ENCODE measurements at places on chromosomes 7 and 10.

DNA sequence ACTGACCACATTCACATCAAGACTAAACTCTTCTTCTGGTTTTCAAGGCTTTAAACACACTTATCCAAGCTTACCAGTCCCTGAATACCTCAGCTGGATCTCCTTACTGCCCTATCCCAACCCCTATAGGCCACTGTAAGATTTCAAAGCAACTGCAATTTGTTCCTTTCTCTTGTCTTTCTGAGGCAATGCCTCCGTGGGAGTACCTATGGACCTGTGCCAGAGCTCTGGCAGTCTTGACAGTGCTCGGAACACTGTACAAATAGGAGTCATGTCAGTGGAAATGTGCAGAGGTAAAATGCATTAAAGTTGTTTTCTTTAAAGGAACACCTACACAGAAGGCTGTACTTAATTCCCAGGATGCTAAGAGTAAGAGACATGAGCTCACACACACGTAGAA is 124.7 kb downstream of the CNOT4 start:
- DNase-seq, result no peak

DNA sequence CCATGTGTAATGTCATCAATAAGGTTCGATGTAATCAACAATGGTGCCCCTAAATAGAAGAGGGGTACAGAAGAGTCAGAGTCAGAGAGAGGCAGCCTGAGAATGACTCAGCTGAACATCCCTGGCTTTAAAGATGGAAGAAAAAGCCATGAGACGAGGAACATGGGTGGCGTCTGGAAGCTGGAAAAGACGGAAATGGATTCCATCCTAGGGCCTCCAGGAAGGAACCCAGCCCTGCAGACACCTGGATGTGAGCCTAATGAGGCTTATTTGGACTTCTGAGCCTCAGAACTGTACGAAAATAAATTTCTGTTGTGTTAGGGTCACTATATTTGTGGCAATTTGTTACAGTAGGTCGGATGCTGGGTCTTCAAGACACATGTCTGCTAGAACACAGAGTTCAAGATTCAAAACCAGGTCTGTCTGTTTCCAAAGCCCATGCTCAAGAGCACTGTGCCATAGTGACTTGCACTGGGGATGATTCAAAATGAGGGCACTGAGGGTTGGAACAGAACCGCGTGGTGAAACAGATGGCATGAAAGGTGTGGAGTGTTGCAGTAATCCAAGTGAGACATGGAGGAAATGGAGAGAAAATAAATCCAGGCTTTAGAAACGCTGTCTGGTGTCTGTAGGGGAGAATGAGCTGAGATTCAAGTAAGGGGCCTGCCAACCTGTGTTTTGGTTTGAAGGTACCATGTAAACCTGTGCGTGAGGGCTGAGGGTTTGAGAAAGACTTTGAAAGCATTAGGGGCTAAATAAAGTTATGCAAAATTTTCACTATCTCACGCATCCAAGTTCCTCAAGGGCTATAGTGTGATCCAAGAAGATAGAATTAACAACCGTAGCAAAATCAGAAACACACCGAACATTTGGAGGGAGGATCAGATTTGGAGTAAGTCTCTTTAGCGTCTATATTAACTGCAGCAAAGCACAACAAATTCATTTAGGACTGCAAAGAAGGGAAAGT is 849.1 kb upstream of the AUTS2 start:
- peak; percentile 61 for DNase-seq

DNA sequence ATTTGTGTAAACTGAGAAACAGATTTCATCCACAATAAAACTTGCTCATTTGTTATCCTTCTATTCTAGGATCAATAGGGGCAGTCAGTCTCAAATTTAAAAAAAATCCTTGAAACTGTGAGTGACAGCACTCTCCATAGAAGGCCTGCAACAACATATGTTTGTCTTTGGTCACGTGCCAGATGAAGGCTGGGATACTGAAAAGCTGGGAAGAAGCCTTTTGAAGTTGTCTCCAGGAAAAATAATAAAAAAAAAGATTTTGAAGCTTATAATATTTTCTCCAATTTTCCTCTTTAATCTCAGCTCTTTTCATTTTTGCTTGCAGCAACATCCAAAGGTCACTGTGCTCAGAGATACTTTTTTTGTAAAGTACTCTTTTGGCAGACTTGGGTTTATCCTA is 128.6 kb upstream of the SLC26A5 start:
- no peak for DNase-seq

- DNase-seq, result no peak
Observed at GRCh38 chr7:12257582-12257981, 46.5 kb downstream of the TMEM106B start.

DNA sequence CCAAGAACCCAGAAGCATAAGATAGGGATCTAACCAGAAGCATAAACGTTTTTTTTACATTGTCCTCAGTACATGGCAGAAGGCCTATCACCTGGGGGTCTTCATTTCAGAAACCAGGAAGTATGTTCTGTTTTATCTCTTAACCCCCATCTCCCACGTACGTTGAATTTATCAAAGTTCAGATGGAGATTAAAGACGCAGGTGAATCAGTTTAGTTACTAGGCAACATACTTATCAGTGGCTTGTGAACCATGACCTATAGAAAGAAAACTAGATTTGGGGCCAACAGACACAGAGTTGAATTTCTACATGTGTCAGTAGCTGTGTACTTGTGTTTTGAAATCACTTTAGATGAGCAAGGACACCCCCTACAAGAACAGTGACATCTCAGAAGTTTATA is 122.7 kb downstream of the GPR158 start:
- DNase-seq, result no peak

- no peak for DNase-seq
Observed at GRCh38 chr10:102674566-102674965, 30.3 kb downstream of the TRIM8 start.

DNA sequence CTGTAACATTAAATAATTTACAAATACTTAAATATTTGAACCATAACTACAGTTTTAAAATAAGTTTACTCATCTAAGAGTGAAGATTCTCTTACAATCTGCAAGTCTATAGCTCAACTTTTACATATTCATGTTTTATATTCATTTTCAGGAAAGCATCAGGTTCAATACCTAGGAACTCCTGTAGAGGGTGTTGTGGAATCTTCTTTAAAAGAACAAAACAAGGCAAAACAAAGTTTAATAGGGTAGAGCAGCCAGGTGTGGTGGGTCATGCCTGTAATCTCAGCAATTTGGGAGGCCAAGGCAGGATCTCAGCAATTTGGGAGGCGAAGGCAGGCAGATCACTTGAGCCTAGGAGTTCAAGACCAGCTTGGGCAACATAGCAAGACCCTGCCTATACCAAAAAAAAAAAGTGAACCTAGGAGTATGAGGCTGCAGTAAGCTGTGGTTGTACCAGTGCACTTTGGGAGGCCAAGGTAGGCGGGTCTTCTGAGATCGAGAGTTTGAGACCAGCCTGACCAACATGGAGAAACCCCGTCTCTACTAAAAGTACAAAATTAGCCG is 45.1 kb downstream of the ST8SIA6 start:
- DNase-seq, result no peak

DNA sequence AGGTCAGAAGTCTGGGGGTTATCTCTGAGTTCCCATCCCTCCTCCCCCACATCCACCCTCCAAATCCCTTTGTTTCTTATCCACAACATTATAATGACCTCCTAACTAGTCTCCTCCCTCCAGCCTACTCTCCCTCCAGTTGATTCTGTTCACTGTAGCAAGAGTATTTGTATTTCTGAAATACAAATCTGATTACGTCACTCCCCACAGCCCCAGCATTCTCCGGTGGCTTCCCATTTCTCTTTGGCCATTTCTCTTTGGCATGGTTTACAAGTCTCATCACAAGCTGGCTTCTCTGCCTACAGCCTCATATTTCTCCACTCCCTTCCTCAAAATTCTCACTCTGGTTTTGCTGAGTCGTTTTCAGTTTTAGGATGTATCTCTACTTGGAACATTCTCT is 24.6 kb upstream of the MRPS33 start:
- no peak for DNase-seq

DNA sequence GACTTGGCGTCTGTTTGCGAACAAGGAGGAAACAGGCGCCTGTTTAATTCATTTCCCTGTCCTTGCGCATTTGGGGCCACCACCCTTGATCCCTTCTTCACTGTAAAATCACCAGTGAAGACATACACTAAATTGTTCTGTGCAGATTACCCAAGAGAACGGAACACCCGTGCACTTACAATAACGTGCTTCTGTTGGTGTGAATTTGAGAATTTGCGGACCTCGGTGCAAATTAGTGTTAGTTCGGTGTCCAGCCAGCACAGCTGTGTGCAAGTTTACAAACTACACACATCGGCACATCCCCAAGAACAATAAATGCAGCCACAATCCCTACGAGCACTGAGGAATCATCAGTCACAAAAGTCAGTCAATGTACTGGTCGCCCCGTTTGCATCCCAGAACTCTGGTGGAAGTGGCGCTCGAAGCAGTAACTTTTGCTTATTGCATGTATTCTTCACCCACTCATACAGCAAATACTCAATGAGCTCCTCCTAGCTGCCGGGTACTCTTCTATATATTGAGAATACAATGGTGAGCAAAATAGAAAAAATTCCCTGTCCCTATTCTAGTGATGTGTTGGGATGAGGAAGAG is 786 bp upstream of the CNOT4 start:
- no peak for DNase-seq

DNA sequence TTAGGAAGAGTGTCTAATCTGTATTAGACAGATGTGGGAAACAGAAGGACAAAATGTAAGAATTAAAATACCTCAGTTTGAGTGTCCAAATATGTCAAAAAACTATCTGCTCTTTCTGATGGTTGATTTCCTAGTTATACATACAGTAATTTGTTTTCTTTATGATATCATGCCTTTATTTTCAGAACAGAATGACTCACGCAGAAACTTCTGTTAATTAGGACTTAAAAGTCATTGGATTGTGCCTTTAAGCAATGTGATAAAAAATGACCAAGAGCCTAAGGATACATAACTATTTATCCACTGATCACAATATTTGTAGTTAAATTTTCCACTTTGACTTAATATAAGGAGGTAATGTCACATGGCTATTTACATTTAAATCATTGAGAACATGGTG is 206.7 kb upstream of the PTPRZ1 start:
- DNase-seq, result no peak

DNA sequence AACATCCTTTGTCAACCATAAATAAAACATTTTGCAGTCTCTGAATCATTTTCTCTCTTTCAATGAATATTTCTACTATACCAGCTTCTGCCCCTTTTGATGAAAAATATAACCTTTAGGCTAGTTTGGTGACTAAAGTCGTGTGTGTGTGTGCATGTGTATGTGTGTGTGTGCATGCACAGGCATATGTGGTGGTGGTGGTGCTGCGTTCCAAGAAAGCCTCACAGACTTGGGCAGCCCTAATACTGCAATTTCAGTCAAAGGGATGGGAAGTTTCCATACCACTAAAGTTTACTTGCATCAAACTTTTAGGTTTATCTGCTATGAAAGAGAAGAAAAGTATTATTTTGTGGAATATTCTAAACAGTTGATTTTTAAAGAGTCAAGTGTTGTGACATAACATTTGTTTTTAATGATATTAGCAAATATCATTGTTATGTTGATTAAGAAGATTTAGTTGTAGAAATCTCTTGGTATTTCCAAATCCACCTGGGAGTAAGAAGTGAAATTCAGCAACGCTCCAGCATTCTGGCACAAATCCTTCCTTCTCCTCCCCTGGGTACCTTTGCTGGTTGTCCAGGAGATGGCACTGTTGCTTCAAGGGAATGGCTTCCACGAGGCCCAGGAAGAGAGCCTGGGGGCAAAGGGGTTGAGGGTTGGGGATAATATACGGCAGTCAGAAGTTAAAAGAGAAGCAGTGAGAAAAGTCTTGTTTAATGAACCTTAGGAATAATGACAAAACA is 41.5 kb downstream of the ASB4 start:
- DNase-seq, result no peak

DNA sequence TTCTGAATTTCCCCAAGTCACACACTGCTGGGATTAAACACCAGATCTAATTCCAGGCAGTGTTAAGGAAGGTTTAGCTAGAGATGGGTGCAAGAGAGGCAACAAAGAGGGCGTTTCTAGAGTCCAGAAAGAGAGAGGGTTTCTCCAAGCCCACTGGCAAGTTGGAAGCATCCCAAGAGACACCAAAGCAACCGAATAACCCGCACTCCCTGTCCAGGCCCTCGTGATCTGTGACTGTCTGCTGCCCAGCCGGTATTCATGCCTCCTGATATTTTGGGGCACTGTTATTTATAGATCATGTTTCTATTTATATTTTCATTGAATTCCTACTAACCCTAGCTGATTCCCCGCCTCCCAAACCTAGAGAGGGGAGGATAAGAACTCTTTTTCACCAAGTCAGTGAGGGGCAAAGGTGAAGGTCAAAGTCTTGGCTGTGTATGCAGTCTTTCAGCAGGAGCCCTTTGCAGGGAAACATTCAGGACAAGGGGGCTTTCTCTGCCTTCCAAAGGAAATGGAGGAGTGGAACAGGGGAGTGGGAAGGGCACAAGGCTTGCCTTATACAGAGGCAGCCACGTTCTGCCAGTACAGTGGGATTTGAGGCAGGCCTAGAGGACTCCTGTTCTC is 103.6 kb downstream of the SH3PXD2A start:
- DNase-seq, result no peak

DNA sequence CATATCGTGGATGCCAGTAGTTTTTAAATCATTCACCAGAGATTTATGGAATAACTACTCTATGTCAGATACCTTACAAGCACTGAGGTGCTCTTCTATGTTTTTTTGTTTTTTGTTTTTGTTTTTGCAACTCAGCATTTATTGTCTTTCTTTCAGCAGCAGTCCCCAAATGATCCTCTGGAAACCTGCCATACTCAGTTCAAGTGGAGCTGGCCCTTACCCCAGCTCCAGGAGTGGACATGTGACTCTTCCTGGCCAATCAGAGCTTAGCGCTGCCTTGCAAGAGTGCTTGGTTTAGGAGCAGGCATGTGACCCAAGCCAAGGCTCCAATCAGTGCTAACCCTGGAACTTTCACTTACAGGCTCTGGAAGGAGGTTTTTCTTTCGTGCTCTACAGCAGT is 356.6 kb upstream of the ZMIZ1 start:
- DNase-seq, result no peak

DNA sequence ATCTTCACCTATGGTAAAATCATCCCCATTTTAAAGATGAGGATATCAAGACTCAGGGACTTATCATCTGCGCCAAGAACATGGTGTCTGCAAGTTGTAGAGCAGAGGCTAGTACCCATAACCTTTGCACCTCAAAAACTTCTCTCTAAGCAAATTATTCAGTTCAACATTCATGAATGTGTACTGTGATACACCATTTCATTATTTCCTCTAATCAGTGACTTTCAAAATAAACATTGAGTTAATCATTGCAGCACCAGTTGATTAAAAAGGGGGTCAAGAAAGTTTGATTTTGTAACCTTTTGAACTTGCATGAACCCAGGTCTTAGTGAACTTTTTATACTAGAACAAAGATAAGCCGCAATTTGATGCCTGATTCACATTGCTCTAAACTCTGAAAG is 47.6 kb upstream of the CYP2C8 start:
- no peak for DNase-seq

- DNase-seq, result no peak
Observed at GRCh38 chr10:88154596-88155250, 291.3 kb downstream of the PTEN start.

- DNase-seq, result no peak
Observed at GRCh38 chr10:48767373-48768143, 82.9 kb downstream of the WDFY4 start.
